ENCODE measurements at places on chromosomes 13 and 19.
A peak's percentile ranks its signal among the peaks of the same experiment; 100 is the strongest.

DNA sequence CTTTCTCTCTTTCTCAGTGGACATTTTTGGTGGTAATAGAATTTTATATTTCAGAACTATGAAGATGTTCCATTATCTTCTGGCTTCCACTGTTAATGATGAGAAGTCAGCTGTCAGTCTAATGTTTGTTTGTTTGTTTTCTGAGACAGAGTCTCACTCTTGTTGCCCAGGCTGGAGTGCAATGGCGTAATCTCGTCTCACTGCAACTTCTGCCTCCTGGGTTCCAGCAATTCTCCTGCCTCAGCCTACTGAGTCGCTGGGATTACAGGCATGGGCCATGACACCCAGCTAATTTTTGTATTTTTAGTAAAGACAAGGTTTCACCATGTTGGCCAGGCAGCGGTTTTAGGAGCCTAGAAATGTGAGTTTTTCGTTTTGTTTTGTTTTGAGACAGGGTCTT lies 4.7 kb downstream of the ZNF317 start:
- DNase-seq: no peak
- peaks cover 63% of the 10 kb centered on the region for H3K4me1 ChIP-seq
- no peak overlapping the region for H3K4me3 ChIP-seq
- H3K27ac ChIP-seq: no peak overlapping the region
- no peaks in the 10 kb centered on the region for H3K27me3 ChIP-seq

- H3K27me3 ChIP-seq: no peaks in the 10 kb centered on the region
- H3K4me3 ChIP-seq: no peak overlapping the region
- DNase-seq: no peak
- H3K36me3 ChIP-seq: peaks cover 4% of the 10 kb centered on the region
- no peak overlapping the region for H3K27ac ChIP-seq
Measured at GRCh38 chr13:40094056-40094455, 438.6 kb downstream of the COG6 start.

DNA sequence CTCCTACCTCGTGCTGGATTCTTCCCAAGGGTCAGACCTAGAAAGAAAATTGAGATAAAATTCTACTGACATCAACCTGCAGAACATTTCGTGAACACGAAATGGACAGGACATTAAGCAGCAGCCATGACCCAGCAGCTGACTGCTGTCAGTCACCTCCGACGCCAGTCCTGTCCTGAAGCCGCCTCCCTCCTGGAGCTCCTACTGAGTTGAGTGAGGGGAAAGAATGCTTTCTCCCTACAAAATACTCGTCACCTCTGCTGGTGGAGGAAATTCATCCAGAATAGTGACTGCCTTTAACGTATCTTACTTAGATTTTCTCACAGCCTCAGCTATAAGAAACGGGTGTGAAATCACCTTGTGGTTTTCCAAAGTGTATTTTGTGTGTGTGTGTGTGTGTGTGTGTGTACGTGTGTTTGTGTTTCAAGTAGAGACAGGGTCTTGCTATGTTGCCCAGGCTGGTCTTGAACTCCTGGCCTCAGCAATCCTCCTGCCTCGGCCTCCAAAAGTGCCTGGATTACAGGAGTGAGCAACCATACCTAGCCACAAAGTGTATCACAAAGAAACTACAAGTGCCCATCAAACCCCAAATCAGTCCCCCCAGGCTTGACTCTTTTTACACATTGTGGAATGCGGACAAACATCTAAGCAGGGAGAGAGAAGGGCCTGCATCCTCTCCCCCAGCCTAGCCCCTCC lies 2.3 kb upstream of the C13orf42 start:
- no peak overlapping the region for H3K4me3 ChIP-seq
- H3K27me3 ChIP-seq: peaks cover 4% of the 10 kb centered on the region
- H3K27ac ChIP-seq: no peak overlapping the region
- H3K4me1 ChIP-seq: no peaks in the 10 kb centered on the region
- no peaks in the 10 kb centered on the region for H3K36me3 ChIP-seq
- DNase-seq: no peak

DNA sequence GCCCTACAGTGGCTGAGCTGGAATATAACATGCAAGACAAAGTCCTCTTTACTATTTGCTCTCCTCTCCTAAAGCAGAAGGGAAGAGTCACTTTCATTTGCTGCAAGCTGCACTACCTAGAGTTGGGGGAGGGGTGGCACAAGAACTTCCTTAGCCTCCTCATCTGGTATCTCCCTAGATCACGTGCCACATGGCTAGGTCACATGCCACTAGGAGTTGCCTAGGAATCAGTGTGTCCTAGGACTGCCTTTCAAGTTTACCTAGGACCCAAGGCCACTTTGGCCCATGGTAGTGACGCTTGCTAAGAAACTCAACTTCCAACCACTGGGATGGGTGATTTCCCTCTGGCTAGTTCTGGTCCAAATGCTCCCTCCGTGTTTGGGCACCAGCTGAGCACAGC lies 625.2 kb downstream of the DIAPH3 start:
- no peak for DNase-seq
- peaks cover 2% of the 10 kb centered on the region for H3K27me3 ChIP-seq
- H3K36me3 ChIP-seq: no peaks in the 10 kb centered on the region
- no peaks in the 10 kb centered on the region for H3K4me1 ChIP-seq

- no peaks in the 10 kb centered on the region for H3K36me3 ChIP-seq
- peaks cover 4% of the 10 kb centered on the region for H3K4me1 ChIP-seq
- DNase-seq: peak; percentile 47
- no peak overlapping the region for H3K27ac ChIP-seq
- no peaks in the 10 kb centered on the region for H3K27me3 ChIP-seq
Measured at GRCh38 chr13:25906191-25906661, 145.6 kb downstream of the SHISA2 start.

GRCh38 chr13:44149821-44150220 lies 223.8 kb upstream of the SERP2 start:
- no peaks in the 10 kb centered on the region for H3K27me3 ChIP-seq
- no peak for DNase-seq
- no peaks in the 10 kb centered on the region for H3K36me3 ChIP-seq
- H3K4me3 ChIP-seq: no peak overlapping the region
- no peaks in the 10 kb centered on the region for H3K4me1 ChIP-seq

- peaks cover 39% of the 10 kb centered on the region for H3K36me3 ChIP-seq
- H3K27me3 ChIP-seq: no peaks in the 10 kb centered on the region
- DNase-seq: no peak
- peaks cover 16% of the 10 kb centered on the region for H3K4me1 ChIP-seq
- H3K4me3 ChIP-seq: no peak overlapping the region
- H3K27ac ChIP-seq: no peak overlapping the region
Measured at GRCh38 chr19:40626918-40627317, 25.7 kb downstream of the LTBP4 start.

GRCh38 chr19:18392417-18392816 lies 5.0 kb downstream of the LRRC25 start:
- H3K4me1 ChIP-seq: peaks cover 6% of the 10 kb centered on the region
- no peak overlapping the region for H3K4me3 ChIP-seq
- DNase-seq: no peak
- H3K36me3 ChIP-seq: no peaks in the 10 kb centered on the region

- DNase-seq: no peak
- H3K4me3 ChIP-seq: no peak overlapping the region
- no peaks in the 10 kb centered on the region for H3K36me3 ChIP-seq
- peaks cover 4% of the 10 kb centered on the region for H3K4me1 ChIP-seq
- no peak overlapping the region for H3K27ac ChIP-seq
Measured at GRCh38 chr19:54485851-54486250, 12.8 kb upstream of the CDC42EP5 start.

GRCh38 chr13:113325779-113326178 lies 28.7 kb downstream of the LAMP1 start:
- H3K36me3 ChIP-seq: peaks cover 25% of the 10 kb centered on the region
- no peak for DNase-seq
- peaks cover 6% of the 10 kb centered on the region for H3K4me1 ChIP-seq
- no peak overlapping the region for H3K27ac ChIP-seq
- H3K27me3 ChIP-seq: no peaks in the 10 kb centered on the region

DNA sequence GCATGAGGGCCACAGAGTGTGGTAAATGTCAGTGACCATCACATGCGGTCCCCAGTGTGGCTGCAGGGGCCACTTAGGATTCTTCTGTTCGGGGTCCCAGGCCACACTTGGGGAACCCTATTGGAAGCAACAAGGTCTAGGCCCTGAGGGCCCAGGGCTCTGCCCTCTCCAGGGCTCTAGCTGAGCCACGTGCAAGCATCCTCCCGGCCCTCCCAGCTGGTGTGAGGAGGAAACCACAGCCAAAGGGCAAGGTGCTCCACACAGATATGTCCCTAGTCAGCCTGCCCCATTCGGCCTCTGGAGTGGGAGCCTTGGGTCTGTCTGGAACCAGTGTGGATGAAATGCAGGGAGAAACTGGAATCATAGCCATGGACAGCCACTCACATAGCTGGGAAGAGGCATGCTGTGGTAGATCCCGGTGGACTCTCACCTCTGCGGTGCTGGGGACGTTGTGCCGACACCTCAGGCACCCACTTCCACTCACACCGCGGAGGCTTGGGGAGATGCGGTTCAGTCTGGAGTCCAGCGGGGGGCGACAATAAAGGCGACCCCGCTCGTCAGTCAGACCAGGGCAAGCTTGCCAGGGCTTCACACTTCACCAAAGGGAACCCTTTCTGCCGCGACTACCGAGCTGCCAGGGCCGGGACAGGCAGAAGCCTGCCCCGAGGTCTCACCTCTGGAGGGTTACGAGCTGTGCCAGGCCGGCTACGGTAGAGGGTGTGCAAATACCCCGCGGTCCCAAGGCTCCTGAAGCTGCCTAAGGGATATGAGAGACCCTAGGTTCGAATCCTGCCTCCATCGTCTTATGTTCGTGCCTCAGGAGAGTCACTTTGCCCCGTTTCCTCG lies 4.3 kb upstream of the ZNF497 start:
- H3K27ac ChIP-seq: no peak overlapping the region
- H3K27me3 ChIP-seq: no peaks in the 10 kb centered on the region
- H3K36me3 ChIP-seq: no peaks in the 10 kb centered on the region
- no peak for DNase-seq
- no peak overlapping the region for H3K4me3 ChIP-seq

- H3K27me3 ChIP-seq: peaks cover 2% of the 10 kb centered on the region
- H3K4me3 ChIP-seq: no peak overlapping the region
- no peak for DNase-seq
- peaks cover 25% of the 10 kb centered on the region for H3K4me1 ChIP-seq
- no peaks in the 10 kb centered on the region for H3K36me3 ChIP-seq
Measured at GRCh38 chr13:44307255-44307654, 66.4 kb upstream of the SERP2 start.

GRCh38 chr13:75426421-75426820 lies 55.5 kb downstream of the TBC1D4 start:
- no peak overlapping the region for H3K27ac ChIP-seq
- H3K27me3 ChIP-seq: peaks cover 31% of the 10 kb centered on the region
- no peak for DNase-seq

GRCh38 chr19:29614780-29615179 lies 8.7 kb downstream of the POP4 start:
- peaks cover 46% of the 10 kb centered on the region for H3K36me3 ChIP-seq
- H3K4me1 ChIP-seq: peaks cover 15% of the 10 kb centered on the region
- H3K27ac ChIP-seq: no peak overlapping the region
- no peak overlapping the region for H3K4me3 ChIP-seq

GRCh38 chr13:84997858-84998257 lies 801.4 kb downstream of the SLITRK6 start:
- no peaks in the 10 kb centered on the region for H3K4me1 ChIP-seq
- H3K4me3 ChIP-seq: no peak overlapping the region
- no peaks in the 10 kb centered on the region for H3K27me3 ChIP-seq
- DNase-seq: no peak

- H3K36me3 ChIP-seq: peaks cover 30% of the 10 kb centered on the region
- H3K4me1 ChIP-seq: peaks cover 11% of the 10 kb centered on the region
- no peaks in the 10 kb centered on the region for H3K27me3 ChIP-seq
- H3K4me3 ChIP-seq: peak overlapping the region; percentile 84
Measured at GRCh38 chr19:13766095-13766481, 1.8 kb downstream of the MRI1 start.

DNA sequence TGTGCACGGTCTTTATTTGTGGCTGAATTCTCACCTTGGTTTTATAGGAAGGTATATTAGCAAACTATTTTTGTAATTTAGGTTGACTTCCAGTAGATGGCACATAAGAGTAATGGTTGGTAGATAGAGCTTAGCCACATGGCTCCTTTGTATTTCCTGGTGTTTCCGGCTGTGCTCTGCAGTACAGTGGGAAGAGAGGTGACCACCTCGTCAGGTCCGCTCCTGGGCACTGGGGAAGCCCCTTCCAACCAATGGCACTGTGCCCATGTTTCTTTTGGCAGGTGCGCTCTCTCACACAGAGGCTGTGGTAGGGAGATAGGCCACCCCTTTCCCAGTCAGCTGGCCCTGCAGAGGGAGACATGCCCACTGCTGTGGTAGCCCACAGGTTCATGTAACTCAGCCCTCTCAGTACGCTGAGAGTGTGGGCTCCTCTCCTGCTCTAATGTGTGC lies 74.3 kb upstream of the ATP12A start:
- H3K27me3 ChIP-seq: no peaks in the 10 kb centered on the region
- H3K4me3 ChIP-seq: no peak overlapping the region
- peaks cover 32% of the 10 kb centered on the region for H3K4me1 ChIP-seq
- H3K27ac ChIP-seq: peak overlapping the region; percentile 41
- peaks cover 14% of the 10 kb centered on the region for H3K36me3 ChIP-seq
- DNase-seq: no peak

DNA sequence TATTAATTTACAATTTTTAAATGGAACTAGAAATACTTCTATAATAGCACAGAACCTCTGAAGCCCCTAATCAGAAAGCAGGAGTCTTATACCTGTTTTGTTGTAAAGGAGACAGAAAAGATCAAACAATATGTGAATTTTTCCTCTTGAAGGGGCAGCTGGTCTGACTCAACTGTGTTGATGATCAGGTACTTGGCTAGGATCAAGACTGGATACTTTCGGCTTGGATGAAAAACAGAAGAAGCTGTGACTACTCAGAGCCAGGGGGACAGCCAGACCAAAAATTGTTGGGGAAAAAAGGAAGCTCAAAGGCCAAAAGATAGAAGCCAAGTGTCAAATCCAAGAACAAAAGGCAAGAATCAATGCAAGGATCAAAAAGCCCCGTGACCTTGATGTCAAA lies 195.6 kb downstream of the KCTD12 start:
- DNase-seq: no peak
- no peaks in the 10 kb centered on the region for H3K36me3 ChIP-seq
- H3K4me1 ChIP-seq: peaks cover 2% of the 10 kb centered on the region
- H3K27ac ChIP-seq: no peak overlapping the region

DNA sequence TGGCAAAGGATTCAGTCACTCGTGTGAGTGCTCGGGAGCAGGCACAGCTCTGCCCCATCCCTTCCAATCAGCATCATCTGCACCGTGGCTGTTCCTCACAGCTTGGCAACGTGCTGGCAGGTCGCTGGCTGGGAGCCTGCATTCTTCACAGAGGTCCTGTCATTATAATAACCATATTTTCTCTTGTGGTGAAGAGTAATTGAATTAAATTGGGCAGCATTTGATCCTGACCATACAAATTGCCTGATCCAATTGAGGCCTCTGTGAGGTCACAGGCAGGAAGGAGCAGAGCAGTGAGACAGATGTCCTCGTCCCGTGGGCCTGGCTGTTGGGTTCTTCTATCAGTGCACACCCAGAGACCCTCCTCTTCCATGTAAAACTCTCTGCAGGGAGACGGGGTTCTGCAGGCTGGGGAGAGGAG lies 407.8 kb downstream of the COG6 start:
- H3K4me3 ChIP-seq: no peak overlapping the region
- peaks cover 2% of the 10 kb centered on the region for H3K27me3 ChIP-seq
- H3K36me3 ChIP-seq: no peaks in the 10 kb centered on the region
- H3K4me1 ChIP-seq: peaks cover 32% of the 10 kb centered on the region
- no peak for DNase-seq
